ENCODE measurements at places on chromosomes 2 and 18.

DNA sequence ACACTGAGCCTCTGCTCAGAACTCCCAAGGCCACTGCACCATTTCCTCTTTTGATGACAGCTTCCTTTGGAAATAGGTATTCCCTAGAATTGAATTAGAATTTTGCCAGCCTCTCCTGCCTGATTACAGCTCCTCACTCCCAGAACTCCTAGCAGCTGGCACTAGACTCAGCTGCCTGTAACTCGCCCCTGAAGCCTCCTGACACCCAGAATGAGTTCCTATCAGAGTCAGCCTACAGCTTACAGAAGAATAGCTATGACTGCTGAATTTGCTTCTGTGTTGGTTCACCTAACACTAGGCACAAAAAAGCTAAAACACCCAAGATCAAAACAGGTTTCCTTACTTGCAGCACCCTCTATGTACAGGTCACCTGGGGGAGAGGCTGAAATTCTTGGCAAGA, 108.2 kb upstream of the PTPRM start:
- no peak for DNase-seq

- no peak for DNase-seq
Observed at GRCh38 chr2:30363406-30363805, 83.6 kb upstream of the LCLAT1 start.

GRCh38 chr2:143399631-143400069, 270.4 kb downstream of the ARHGAP15 start:
- DNase-seq = no peak

GRCh38 chr2:171814883-171815282, 79.2 kb downstream of the SLC25A12 start:
- no peak for DNase-seq

GRCh38 chr2:241379481-241380480, 23.7 kb downstream of the FARP2 start:
- no peak for DNase-seq

DNA sequence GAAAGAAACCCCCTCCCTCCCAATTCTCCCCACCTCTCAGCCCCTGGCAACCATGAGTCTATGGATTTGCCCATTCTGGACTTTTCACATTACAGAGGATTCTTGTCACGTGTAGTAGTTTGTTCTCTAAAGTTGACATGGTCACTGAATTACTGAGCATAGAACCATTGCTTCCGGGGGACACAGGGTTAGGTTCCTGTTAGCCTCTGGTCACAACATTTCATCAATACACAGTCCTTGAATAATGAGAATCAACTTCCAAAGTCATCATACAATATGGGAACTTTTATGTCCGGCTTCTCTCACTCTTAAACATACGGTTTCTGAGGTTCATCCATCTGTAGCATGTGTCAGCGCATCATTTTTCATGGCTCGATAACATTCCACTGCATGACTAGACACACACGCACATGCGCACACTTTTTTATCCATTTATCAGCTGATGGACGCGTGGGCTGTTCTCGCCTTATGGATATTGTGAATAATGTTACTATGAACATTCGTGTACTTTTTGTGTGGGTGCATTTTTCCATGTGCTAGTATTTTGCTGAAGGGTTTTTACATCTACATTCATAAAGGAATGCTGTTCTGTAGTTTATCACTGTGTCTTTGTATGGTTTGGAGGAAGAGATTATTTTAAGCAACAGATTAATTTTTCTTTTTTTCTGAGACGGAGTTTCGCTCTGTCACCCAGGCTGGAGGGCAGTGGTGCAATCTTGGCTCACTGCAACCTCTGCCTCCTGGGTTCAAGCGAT, 48.1 kb downstream of the PARD6G start:
- DNase-seq = no peak

DNA sequence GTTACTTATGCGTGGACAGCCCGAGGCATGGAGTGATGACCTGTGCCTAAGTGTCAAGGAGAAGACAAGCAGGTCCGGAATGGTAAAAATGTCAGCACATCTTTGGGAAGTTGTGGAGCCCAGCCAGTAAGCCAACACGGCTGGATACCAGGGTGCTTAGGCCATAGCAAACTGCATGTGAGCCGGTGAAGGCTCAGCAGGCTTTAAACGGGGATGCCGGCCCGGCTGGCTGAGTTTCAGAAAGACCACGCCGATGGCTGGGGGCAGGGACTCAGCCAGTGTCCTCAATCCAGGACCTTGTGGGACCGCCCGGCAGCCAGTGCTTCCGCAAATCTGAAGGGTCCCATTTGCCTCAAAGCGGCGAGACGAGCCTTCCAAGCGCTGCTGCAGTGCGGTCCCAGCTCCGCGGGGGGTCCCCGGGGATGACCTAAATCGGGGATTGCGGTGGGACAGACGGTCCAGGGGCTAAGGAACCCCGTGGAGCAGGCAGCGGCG, 946 bp upstream of the AGAP1 start:
- no peak for DNase-seq

DNA sequence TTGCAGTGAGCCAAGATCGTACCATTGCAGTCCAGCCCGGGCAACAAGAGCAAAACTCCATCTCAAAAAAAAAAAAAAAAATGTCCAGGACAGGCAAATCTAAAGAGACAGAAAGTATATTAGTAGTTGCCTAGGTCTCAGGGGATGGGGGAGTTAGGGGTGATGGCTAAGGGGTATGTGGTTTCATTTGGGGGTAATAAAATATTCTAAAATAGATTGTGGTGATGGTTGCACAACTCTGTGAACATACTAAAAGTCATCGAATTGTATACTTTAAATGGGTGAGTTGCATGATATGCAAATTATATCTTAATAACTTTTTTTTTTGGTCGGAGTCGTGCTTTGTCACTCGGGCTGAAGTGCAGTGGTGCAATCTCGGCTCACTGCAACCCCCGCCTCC, 34.2 kb upstream of the ACTR2 start:
- DNase-seq = no peak

- no peak for DNase-seq
Observed at GRCh38 chr2:170550501-170550900, 164.6 kb upstream of the SP5 start.

DNA sequence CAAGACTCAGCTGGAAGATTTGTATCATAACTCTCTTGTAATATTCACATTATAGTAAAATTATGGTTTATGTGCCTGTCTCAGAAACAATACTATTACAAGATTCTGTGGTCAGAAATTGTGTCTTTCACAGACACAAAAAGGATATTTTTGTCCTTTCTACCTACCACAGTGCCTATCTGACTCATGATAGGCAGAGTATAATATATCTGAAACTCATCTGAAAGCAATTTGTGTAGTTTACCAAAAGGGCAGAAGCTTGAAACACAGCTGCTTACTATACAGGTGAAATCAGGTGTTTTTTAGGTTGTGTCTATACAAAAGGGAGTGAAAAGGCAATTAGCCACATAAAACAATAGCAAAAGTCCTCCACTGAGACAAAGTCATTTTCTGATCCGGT, 10.9 kb downstream of the TMEM200C start:
- DNase-seq = no peak

- no peak for DNase-seq
Observed at GRCh38 chr2:144323946-144324345, 196.0 kb downstream of the ZEB2 start.

GRCh38 chr18:76922107-76922506, 99.8 kb downstream of the ZNF236 start:
- peak; percentile 2 for DNase-seq

GRCh38 chr2:190912726-190913125, 32.1 kb downstream of the GLS start:
- no peak for DNase-seq

- DNase-seq = no peak
Observed at GRCh38 chr2:195967336-195967735, 101.3 kb downstream of the DNAH7 start.

DNA sequence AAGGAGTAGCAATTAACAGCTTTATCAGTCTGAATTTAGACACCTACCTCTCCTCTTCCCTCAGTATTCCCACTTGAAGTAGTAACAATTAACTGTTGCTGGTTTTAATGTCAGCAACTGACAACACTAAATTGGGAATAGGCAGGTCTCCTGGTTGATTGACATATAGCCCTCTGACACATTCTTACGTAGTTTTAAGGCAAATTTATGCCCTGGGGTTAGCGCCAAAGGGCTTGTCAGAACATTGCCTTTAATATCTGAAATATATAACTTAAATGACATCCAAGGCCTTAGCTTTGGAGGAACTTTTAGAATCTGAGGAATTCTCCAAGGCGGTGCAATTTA, 7.4 kb downstream of the ASXL3 start:
- DNase-seq = no peak

- no peak for DNase-seq
Observed at GRCh38 chr18:66210875-66211274, 393.0 kb downstream of the CDH19 start.

GRCh38 chr2:149383340-149383739, 53.0 kb downstream of the LYPD6 start:
- no peak for DNase-seq

DNA sequence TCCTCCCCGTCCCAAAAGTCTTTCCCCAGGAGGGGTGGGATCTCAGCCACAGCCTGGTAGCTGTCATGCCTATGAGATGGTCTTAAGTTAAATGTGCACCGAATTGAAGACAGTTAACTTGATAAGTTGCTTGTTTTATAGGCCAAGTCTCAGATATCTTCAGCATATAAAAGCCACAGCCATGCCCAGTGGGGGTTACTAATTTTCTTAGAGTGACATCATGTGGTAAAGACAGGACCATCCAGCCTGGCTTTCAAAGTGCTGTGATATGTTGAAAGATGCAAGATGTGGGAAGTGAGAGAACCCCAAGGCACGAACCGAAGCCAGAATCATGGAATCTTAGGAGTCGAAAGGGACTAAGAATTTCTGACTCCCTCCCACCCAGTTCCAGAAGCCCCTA, 42.1 kb upstream of the FAM124B start:
- DNase-seq = no peak

DNA sequence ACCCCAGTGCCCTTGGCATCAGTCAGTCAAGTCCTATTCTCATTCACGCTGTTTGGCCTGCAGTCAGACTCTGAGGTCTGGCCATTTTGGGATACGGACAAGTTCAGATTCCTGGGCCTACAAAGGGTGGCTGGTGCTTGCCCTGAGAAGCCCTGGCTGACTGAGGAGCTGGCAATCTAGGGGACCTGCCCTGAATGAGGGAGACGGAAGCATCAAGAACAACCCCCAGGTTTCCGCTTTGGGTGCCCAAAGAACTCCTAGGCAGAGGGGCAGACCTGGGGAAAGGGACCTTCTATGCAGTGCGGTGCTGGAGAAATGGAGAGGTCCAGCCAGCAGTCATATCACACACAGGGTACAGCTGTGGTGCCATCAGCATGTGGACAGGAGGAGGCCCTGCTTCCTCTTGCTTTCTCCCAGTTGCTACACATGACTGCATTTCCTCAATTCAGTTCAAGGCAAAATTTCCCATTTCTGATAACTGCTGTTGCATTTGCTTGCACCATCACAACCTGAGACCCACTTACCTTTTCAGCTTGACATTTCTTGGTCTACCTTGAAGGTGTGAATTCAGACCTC, 70.9 kb upstream of the LGALSL start:
- no peak for DNase-seq

- no peak for DNase-seq
Observed at GRCh38 chr2:3476321-3476984, 42.9 kb downstream of the ADI1 start.

DNA sequence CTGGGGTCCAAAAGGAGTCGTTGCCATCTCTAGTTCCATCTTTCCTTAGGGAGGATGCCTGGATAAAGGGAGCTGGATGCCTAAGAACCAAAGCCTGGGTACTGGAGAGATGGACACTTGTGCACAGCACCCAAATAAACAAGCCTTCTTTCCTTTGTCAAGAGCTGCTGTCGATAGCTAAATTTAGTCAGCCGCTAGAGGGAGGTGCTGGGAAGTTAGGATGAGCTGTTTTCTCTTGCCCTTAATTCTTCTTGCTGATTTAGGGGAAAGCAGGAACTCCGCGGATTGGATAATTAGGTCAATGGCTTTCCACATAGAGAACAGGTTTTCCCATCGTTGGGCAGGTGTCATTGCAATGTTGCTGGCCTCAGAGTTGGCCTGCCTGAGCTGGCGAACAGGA, 30.9 kb upstream of the SERPINB12 start:
- peak; percentile 82 for DNase-seq

DNA sequence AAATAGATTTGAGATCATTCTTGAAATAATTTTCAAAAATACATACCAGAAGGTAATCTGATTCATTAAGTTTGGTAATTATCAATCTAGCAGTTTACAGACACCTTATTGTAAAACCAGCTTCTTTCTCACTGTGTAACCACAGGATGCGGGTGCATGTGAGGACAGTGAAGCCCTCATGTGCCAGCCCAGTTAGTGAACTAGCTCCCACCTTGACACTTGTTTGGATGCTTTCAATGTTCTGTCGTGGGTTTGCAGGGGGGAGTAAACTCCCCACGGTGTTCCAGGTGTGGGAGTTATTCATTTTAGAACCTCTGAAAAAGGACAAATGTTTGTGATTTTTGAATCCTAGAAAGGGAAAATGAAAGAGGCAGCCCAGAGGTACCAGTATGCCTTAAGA, 59.0 kb downstream of the WDSUB1 start:
- DNase-seq = no peak

- no peak for DNase-seq
Observed at GRCh38 chr18:64219517-64219916, 70.6 kb upstream of the LINC00305 start.

DNA sequence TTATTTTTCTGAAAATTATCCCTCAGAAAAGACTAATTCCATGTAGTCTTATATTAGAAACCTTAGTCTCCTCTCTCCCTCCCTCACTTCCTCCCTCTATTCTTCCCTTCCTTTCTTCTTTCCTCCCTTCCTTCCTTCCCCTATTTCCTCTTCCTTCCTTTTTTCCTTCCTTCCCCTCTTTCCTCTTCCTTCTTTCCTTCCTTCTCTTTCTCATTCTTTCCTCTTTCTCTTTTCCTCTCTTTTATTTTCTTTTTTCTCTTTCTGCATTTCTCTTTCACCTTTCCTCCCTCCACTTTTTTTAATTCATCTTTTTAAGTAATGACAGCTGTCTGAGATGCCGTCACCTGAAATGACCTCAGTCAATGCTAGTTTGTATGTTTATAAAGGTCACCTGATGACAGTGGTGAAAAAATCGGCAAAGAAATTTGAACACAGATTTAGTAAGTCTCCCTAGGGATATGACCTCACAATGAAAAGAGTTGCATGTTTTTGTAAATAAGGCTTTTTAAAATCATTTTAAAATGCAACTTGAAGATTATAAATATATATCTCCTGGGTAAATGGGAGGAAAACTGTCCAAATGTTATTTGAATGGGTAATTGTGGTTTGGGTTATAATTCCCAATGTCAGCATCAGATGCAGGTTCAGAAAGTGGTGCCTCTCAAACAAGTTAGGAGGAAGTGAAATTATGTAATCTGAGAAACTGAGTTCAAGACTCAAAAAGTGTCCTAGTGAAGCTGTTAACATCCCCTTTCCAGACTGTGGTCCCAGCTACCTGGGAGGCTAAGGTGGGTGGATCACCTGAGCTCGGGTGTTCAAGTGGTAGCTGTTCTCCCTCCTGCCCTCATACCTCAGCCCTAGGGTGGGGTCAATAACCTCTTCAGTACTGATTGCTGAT, 90.3 kb upstream of the ST3GAL5 start:
- DNase-seq = no peak

All from HCT116 (cell line).